Uterus (tissue), 4 donors: ENCODE measurements at places on chromosomes 16 and 17. TPM values are rescaled to one million over a fixed set of nuclear protein-coding genes. Genes with fewer than 3 reads are reported as not detected.

The MT1F gene
- not detected for total RNA-seq

The C1QTNF8 gene
- not detected for total RNA-seq

The CNTNAP1 gene
- total RNA-seq = 12.8 TPM

The CEP295NL gene
- total RNA-seq = not detected

The ZNF200 gene
- 17.6 TPM for total RNA-seq

The PMP22 gene
- 157 TPM for total RNA-seq

- no peak overlapping the region for H3K27ac ChIP-seq
- no peaks in the 10 kb centered on the region for H3K36me3 ChIP-seq
- no peak overlapping the region for H3K4me3 ChIP-seq
- no peaks in the 10 kb centered on the region for H3K27me3 ChIP-seq
- no peak for DNase-seq
Observed at GRCh38 chr16:10635365-10636021, 55.1 kb upstream of the EMP2 start.

- no peaks in the 10 kb centered on the region for H3K36me3 ChIP-seq
- no peaks in the 10 kb centered on the region for H3K27me3 ChIP-seq
- H3K4me3 ChIP-seq = no peak overlapping the region
- H3K4me1 ChIP-seq = no peaks in the 10 kb centered on the region
- H3K27ac ChIP-seq = peak overlapping the region; percentile 55
- no peak for DNase-seq
Observed at GRCh38 chr16:29845656-29846055, 17.4 kb downstream of the CDIPT start.

- no peaks in the 10 kb centered on the region for H3K4me1 ChIP-seq
- H3K4me3 ChIP-seq = no peak overlapping the region
- no peak for DNase-seq
- H3K27ac ChIP-seq = peak overlapping the region; percentile 16
- H3K27me3 ChIP-seq = no peaks in the 10 kb centered on the region
- no peaks in the 10 kb centered on the region for H3K36me3 ChIP-seq
Observed at GRCh38 chr16:19783363-19784182, 65.5 kb downstream of the IQCK start.

DNA sequence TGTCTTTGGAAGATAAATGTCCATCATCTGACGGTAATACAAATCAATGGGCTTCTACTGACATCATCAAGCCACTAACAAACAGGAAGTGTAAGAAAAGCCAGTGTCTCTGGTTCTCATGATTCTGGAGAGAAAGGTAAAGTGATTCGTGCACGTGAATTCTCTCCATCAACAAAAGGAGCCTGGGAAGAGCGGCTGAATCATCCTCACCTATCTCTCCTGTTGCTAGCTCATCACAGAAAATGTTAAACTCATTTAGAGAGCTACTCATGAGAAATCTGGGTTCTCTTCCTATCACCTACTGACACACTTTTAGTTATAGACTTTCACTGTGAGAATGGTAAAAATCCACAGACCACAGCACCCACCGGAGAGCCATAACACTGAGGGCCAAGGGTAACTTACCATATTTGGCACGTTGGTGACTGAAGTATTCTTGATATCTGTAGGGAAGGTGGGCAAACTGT is 70.3 kb downstream of the CREBBP start:
- H3K4me3 ChIP-seq = no peak overlapping the region
- no peak for DNase-seq

- DNase-seq = no peak
- no peaks in the 10 kb centered on the region for H3K27me3 ChIP-seq
- H3K36me3 ChIP-seq = no peaks in the 10 kb centered on the region
- no peak overlapping the region for H3K4me3 ChIP-seq
- no peaks in the 10 kb centered on the region for H3K4me1 ChIP-seq
Observed at GRCh38 chr17:7720125-7720524, 2.6 kb downstream of the DNAH2 start.
